ENCODE measurements at places on chromosomes 5 and 9. TPM values are rescaled to one million over a fixed set of nuclear protein-coding genes. Genes with fewer than 3 reads are reported as not detected.

DNA sequence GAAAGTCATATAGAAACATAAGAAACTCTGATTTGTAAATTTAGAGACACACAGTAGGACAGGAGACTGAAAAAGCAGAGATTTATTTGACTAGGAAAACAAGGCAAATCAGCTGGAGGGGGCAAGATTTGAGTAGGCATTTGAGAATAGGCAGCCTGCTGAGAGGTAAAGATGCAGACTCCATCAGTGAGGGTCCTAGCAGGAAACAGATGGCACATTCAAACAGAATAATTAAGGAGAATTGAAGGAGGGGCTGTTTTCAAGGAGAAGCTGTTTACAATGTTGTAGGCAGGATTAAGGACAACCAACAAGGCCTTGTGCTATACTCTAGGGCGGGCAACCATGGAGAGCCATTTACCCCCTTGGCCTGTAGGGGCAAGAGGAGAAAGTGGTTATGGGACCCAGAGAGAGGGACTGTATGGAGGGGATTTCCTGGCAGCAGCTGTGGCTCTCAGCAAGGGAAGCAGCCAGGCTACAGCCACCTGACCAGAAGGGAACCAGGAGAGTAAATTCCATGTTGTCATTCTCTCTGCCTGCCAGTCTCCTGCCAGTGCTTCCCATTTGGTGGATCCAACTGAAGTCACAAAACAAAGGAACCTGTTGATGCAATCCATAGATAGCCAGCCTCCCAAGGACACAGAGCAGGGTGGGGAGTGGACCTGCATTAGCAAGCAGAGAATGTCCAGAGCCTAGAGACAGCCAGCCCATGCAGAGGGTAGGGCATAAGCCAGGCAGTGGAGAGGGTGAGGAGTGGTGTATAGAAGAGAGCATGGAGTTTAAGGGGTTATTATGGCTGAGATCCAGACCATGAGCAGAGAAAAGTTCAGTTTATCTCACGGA lies 38.2 kb downstream of the PAPPA start:
- H3K36me3 ChIP-seq = peaks cover 5% of the 10 kb centered on the region
- no peak overlapping the region for H3K4me3 ChIP-seq
- DNase-seq = no peak
- peaks cover 18% of the 10 kb centered on the region for H3K4me1 ChIP-seq

The HNRNPK gene
- 514 TPM for total RNA-seq

GRCh38 chr5:78983601-78984438 lies 1.3 kb downstream of the ARSB start:
- peak overlapping the region; percentile 74 for H3K4me3 ChIP-seq
- no peaks in the 10 kb centered on the region for H3K36me3 ChIP-seq
- peak overlapping the region; percentile 79 for H3K27ac ChIP-seq
- H3K4me1 ChIP-seq = peaks cover 33% of the 10 kb centered on the region
- H3K27me3 ChIP-seq = no peaks in the 10 kb centered on the region
- DNase-seq = no peak

The SLC34A3 gene
- total RNA-seq = not detected

DNA sequence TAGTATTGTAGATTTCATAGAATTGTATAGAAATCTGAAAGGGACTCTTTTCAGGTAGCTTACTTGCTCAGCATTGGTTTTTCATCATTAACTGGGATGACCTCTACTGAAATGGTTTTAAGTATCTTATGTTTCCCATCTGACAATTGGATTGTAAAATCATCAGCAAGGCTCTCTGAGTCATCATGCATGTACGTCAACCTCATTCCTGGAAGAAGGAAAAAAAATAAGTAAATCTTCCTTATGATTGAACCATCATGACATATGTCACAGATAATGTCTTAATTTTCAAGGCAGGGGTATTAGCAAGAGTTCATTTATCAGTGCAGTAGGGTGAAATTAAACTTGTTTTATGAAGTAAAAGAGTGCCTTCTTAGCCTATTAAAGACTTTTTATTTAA lies 74.9 kb upstream of the CER1 start:
- H3K27me3 ChIP-seq = no peaks in the 10 kb centered on the region
- no peaks in the 10 kb centered on the region for H3K4me1 ChIP-seq
- no peak for DNase-seq
- H3K27ac ChIP-seq = no peak overlapping the region

DNA sequence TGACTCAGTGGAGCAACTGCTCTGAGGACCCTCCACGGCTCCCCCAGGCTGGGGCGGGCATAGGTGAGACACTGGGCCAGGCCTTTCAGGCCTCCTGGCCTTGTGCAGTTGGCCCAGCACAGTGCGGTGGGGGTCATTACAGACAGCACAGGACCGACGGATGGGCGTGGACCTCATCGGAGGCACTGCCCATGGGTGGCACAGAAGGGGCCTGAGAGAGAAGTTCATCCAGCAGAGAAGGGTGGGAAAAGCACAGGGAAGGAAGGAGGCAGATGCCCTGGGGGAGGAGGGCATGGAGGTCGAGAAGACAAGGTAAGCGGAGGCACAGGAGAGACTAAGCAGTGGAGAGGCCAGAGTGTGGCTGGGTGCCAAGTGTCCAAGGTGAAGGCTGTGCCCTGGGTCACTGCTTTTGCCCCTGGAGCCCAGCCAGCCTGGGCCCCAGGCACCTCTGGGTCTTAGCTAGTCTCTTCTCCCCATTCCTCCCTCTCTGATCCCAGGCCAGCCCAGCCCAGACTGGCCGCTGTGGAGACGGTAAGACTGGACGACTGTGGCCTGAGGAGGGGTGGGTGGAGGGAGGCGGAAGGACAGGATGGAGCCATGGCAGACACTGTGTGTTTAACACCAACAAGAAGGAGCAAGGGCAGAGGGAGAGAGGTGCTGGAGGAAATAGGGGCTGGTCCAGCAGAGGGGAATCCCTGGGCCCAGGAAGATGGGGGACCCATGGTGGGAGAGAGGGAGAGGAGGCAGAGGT lies 5.7 kb downstream of the IL3 start:
- no peaks in the 10 kb centered on the region for H3K36me3 ChIP-seq
- H3K4me3 ChIP-seq = no peak overlapping the region
- H3K27ac ChIP-seq = no peak overlapping the region
- H3K27me3 ChIP-seq = no peaks in the 10 kb centered on the region

DNA sequence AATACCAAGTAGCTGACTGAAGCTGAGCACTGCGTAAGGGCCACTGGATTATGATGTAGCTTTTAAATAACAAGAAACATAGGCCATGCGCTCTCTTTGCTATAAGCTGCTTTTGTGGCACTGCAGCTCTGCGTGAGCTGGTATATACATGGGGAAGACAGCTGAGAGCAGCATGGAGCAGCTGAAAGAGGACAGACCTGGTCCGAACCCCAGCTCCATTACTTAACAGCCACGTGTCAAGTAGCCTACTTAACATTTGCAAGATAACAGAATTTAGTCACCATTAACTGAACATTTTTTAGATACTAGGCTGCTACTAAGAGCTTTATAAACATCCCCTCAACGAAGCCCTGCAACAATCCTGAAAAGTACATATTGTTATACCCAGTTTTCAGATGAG lies 69.3 kb downstream of the PTPN3 start:
- DNase-seq = no peak
- no peak overlapping the region for H3K27ac ChIP-seq
- H3K36me3 ChIP-seq = no peaks in the 10 kb centered on the region
- no peaks in the 10 kb centered on the region for H3K27me3 ChIP-seq
- no peaks in the 10 kb centered on the region for H3K4me1 ChIP-seq
